ENCODE measurements at places on chromosomes 16 and 17.

DNA sequence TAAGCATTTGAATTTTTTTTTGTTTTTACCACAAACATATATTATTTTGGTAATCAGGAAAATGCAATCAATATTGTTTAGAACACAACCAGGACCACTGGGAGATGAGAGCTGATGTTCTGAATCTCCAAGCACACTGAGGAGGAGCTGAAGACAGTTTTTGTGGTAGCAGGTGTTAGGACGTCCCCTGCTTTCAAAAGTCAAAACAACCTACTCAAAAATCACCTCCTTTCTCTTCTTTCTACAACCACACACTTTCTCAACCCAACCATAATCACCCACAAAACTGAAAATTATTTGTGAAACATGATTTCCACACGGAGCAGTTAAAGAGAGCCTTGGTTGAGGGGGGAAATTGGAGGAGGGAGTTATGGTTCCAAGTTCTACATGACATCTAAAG lies 26.7 kb upstream of the CFAP20 start:
- no peak for DNase-seq

- peak; percentile 79 for DNase-seq
Measured at GRCh38 chr17:80455336-80455710, 21.1 kb downstream of the NPTX1 start.

- peak; percentile 51 for DNase-seq
Measured at GRCh38 chr17:47949197-47949759, 7.9 kb downstream of the PNPO start.

DNA sequence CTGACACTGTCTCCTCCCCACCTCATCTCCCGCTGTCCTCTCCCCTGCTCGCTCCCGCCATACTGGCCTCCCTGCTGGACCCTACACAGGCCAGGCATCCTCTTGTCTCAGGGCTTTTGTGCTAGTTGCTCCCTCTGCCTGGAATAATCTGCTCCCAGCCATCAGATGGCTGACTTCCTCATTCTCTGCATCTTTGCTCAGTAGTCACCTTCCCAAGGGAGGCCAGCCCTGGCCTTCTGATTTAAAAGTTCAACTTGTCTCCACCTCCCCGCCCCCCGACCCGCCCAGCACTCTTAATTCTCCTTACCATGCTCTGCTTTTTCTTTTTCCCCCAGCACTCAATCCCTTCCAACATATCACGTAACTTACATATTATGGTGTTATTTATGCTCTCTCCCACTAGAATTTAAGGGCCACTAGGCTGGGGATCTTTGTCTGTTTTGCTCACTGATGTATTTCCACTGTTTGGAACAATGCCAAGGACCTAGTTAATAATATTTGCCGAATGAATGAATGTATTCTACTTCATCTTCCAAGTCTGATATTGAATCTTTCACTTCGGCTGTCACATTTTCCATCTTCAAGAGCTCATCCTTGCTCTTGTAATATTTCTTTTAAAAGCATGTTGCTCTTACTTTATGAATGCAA lies 178.3 kb downstream of the CDK5R1 start:
- no peak for DNase-seq

GRCh38 chr17:36859706-36860105 lies 77.6 kb upstream of the LHX1 start:
- no peak for DNase-seq

GRCh38 chr16:79923431-79923830 lies 322.9 kb upstream of the MAF start:
- no peak for DNase-seq

GRCh38 chr17:57243171-57243622 lies 13.1 kb upstream of the MSI2 start:
- peak; percentile 53 for DNase-seq

DNA sequence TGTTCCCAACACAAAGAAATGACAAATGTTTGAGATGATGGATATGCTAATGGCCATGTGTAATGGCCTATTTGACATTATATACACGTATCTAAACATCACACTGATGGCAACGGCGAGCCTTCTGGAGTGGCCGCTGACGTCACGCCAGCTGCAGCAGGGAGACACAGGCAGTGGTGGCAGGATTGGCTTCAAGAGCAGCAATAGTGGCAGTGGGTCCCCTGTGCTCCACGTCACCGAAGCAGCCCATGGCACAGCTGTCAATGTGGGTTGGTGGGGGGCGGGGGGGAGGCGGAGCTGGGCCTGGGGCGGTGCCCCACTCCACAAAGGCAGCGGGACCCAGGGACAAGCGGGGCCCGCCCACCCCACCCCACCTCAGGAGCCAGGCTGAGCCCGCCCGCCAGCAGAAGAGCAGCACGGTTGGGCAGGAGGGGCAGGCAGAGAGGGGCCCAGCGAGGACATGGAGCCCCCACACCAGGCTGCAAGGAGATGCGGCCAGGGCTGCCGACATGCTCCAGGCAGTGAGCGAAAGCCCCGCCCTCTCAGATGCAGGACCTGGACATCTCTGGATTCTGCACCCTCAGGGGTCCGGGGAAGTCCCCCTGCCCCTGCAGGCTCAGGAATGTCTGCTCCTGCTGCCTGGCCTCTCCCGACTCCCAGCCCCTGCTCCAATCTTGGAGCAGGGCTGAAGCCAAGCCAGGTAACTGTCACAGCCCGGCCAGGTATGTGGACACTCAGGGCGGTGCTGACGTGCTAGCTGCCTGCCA lies 64.6 kb downstream of the USP32 start:
- DNase-seq: no peak

All from GM12891 (cell line).